ENCODE measurements at places on chromosomes 2 and 18.

GRCh38 chr2:5539282-5540165 lies 152.7 kb upstream of the SOX11 start:
- DNase-seq = no peak

DNA sequence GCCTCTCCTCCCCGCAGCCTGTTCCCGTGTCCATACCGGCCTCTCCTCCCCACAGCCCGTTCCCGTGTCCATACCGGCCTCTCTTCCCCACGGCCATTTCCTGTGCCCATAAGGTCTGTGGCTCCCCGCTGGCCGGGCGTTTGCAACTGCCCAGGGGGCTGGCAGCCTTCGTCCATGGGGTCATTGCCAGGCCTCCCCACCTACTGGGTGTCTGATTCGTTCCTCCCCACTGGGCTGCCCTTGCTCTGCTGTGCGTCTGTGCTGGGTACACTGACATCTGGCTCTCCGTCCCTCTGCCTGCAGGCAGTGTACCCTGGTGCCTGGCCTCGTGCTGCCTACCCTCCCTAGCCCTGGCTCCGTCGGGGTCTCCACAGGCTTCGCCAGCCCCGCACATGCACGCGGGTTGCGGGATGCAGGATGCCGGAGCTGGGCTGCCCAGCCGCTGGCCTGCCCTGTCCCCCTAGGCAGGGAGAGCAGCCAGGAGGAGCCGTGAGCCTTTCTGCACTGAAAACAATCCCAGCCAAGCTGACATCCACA lies 67.8 kb downstream of the NFATC1 start:
- no peak for DNase-seq

DNA sequence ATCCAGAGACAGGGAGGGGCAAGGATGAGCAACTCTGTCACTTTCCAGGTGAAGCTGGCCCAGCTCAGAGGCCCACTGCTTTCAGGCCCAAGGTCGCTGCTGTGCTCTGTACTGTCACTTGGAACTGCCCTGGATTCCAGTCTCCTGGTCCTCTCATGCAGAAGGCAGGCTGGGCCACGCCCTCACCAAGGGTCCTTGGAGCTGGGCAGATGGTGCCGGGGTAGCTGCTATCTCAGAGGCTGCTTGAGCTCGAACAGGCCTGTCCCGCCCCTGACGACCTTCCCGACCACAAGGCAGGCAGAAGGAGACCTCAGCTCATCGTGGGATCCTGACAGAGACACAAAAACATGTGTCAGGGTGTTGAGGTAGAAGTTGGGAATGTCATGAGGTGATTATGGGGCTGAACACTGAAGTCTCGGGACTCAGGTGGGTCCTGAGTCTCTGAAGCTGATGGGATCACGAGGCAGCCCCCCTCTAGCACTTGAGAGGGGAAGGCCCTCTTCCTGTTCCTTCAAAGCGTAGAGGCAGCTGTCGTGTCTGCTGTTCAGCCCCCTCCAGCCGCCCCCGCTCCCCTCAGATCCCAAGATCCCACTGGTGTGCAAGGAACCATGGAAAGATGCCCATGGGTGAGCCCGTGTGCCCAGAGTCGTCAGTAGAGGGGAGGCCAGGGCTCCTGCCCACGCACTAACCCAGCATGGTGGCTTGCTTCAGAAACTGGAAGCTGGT lies 78.3 kb downstream of the POLR1A start:
- DNase-seq = no peak

- no peak for DNase-seq
Measured at GRCh38 chr2:238549866-238550265, 123.1 kb downstream of the ASB1 start.

All from RWPE1 (cell line).